ENCODE measurements at places on chromosomes 12 and 14.

- no peak for DNase-seq
Observed at GRCh38 chr12:124388038-124388671, 93.3 kb downstream of the RFLNA start.

- DNase-seq = no peak
Observed at GRCh38 chr12:123398550-123399254, 14.8 kb downstream of the KMT5A start.

DNA sequence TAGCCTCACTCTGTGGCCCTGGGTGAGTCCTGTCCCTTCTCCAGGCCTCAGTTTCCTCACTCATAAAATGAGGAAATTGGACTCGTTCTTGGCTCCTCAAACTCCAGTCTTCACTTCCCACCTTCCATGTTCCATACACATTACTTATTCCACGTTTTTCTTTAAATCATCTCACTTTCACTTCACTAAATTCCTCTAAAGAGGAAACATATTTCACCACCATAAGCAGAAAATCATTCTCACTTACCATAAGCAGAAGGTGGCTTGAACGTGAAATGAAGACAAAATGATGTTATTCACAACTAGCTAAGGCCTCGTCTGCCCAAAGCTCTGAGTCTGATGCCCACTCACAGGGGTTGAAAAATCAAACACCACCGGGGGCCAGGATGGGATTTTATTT, 278.3 kb downstream of the ADGRD1 start:
- no peak for DNase-seq

- no peak for DNase-seq
Observed at GRCh38 chr14:92341791-92342190, 18.8 kb downstream of the SLC24A4 start.

- DNase-seq = no peak
Observed at GRCh38 chr14:68408680-68409079, 384.2 kb downstream of the ZFP36L1 start.

All from ecto neural progenitor cell (in vitro differentiated cells).